ENCODE measurements at places on chromosomes 16 and 17.

- no peak for DNase-seq
Observed at GRCh38 chr17:5943982-5944381, 126.2 kb upstream of the WSCD1 start.

DNA sequence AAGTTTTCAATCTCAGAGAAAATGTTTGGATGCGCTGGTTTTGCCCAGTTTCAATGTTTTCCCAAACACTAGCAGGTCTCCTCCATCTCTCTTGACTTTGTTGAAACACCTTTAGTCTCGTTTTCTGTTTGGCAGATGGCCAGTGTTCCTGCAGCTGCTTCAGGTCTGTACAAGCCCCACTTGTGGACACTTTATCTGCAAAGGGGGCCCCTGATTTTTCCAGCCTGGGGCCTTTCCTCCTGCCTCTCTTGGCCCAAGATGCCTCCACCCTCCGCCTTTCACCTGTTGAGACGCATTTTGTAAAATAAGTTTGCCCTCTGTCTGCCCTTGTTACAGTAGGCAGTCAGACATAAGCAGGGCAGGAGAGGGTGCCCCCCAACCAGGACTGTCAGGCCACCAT is 21.8 kb upstream of the PRM1 start:
- DNase-seq: no peak

DNA sequence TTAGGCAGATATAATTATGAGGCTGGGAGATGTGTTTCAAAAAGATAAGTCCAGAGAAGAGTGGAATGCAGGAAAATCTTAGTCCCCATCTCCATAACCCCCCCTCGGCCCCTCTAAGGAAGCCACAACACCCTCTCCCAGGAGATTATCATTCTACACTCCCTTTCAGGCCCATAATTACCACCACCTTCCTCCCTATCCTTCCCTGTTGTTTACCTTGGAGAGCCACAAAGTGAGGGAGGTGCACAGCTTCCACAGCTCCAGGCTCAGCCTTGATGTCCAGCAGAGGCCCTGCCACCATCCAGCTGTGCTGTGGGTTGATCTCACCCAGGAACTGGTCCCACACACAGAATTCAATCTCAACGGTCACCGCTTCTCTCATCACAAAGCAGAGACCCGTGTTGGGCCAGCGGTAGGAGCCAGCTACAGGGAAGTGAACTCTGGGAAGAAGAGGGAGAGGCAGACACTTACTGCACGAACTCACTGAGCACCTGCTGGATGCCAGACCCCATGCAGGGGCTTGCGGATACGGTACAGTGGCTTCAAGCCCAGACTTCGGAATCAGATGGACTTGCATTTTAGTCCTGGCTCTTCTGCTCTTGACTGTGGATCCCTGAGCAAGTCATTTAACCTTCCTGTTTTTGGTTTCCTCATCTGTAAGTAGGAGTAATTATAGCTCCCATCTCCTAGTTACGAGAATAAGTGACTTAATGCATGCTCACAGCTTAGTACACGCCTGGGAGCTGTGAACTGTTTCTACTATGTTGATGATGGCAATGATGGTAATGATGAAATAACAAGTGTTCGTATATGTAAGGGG is 44.1 kb downstream of the MIS12 start:
- DNase-seq: no peak

- no peak for DNase-seq
Observed at GRCh38 chr16:75236736-75237397, 14.6 kb downstream of the BCAR1 start.

DNA sequence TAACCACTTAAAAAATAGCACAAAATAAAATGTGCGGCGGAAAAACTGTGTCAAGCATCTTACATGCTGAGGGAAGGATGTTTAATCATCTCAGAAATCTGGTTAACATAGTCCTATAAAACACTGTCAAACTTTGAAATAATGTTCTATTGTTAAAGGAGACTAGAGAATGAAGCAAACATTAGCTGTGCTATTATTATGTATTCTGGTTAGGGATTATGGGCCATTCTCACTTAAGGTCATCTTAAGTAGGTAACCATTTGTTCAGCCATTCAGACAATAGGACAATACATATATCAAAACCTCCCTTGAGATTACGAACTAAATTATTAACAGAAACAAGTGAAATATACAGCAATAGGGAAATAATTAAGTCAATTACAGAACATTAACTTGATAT is 24.7 kb downstream of the GRB2 start:
- DNase-seq: no peak

DNA sequence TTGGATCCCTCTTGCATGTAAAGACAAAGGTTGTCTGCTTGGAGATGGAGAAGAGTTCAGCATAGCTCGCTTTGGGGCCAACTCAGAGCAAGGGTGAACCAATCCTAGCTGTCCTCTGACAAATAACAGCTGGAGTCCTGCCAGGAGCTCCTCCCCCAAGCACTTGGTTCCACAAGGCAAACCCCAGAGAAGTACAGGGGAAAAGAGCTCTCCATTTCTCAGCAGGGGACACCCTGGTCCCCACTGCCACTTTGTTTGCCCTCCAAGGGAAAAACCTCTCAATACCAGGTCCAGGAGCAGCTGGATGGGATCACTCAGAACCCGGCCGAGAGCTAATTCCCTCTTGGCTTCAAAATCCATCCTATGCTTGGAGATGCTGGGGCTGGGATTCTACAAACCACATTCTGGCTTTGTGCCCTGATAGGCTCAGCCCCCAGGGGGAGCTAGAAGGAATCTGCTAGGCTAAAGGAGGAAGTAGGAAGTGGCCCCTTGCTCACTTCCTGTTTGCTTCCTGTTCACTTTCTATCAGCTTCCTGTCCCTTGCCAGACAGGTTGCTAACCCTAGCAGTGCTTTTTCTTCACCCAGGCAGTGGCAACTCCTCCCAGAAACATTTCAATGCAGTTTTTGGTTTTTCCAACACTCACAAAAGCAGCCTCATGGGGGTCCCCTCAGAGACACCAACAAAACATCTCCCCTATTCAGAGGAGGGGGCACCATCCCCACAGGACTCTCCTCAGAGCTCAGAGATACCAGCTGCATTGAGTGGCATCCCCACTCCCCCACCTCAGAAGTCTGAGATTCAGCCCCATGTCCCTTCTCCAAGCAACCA is 30.7 kb downstream of the CDRT4 start:
- DNase-seq: no peak

DNA sequence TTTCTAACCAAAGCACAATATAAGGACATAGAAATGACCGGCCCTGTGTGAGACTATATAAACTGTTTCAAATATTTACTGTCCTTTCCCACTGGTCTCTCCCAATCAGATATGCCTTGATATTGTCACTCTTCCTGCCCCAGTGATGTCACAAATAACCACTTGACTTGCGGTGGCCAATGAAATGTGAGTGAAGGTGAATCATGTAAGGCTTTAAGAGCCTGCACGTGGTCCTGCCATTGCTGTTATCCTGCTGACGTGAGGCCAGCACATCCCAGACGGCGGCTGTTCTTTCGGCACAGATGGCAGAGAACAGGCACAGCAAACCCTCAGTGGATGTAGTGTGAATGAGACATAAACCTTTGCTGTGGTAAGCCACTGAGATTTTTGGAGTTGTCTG is 5.4 kb upstream of the KLHL11 start:
- no peak for DNase-seq

- DNase-seq: no peak
Observed at GRCh38 chr17:4947010-4947410, 1.3 kb downstream of the PFN1 start.
